Frontal cortex (tissue), 4 donors: ENCODE measurements at places on chromosomes 7 and 10. TPM values are rescaled to one million over a fixed set of nuclear protein-coding genes. Genes with fewer than 3 reads are reported as not detected.
A peak's percentile ranks its signal among the peaks of the same experiment; 100 is the strongest.

DNA sequence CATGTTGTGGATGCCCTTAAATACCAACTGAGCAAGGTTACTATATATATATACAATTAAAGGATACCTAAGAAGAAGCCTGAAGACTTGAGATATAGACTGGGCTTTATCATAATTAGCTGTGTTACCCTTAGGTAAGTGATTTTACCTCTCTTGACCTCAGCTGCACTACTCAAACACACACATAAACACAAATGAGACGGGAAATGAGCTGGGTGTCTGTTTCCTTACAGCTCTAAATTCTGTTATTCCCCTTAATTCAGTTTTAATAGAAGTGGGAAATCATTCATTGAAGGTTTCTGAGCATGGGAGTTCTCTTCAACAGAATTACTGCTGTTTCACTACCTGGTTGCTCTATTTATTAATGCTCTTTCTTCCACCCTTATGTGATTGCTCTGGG is 60.7 kb downstream of the GBF1 start:
- DNase-seq: no peak

GRCh38 chr7:21884496-21884895 is 61.2 kb downstream of the CDCA7L start:
- DNase-seq: no peak

GRCh38 chr10:95360122-95360714 is 69.4 kb upstream of the PDLIM1 start:
- DNase-seq: no peak

DNA sequence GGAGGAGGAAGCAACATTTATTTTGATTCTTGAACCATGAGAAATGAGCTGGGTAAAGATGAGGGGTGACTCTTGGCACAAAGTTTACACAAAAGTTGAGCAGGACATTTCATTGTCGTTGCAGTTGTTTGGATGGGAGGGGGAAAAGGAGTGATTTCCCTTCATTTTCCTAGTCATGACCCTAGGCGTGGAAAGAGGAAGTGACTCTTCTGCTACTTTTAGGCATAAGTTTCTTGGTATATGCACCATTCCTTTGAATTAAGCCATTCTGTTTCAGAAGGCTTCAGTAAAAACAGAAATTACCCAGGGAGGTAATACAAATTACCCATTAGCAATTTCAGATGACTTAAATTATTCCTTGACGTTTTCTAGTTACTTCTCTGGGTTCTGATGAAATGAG is 113.9 kb upstream of the FAM171A1 start:
- DNase-seq: no peak

GRCh38 chr10:9898633-9899395 is 1118.9 kb upstream of the CELF2 start:
- DNase-seq: no peak

- DNase-seq: no peak
Observed at GRCh38 chr10:76122056-76122455, 690.6 kb downstream of the LRMDA start.

DNA sequence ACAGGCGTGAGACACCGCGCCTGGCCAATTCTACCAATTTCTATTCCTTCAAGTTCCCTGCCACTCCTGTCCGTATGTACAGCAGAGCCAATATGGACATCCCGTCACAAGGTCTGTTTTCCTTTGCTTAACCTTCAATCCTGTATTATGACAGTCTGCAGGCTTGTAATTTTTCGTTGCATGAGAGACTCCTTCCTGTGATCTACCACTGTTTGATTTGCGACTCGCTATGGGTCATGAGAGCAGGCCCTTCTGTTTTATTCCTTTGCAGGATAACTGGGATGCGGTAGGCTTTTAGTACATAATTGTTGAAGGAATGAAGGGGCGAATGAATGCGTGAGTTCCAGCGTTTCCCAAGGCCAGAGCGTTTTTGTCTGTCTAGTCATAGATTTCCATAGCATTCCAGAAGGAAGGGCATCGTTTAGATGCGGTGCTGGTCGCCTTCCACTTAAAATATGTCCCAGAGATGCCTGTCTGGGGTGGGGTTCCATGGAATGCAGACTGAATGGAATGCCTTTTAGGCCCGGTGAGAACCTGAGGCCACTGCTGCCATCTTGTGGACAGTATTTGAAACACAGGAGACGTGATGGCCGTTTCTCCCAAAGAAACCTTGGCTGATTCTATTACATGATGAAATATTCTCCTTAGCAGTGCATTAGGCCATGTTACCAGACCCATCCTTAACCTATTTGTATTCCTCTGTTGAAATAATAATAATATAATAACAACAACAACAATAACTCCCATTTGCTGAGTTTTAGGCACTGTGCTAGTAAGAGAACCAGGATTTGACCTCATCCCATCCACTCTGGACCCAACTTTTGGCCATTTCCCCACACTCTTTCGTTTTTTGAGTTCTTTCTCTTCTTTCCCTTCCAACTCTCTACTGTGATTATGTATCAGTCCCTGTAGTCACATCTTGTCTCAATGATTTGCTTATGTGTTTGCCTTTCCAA is 193.2 kb downstream of the MYOF start:
- peak; percentile 76 for DNase-seq

DNA sequence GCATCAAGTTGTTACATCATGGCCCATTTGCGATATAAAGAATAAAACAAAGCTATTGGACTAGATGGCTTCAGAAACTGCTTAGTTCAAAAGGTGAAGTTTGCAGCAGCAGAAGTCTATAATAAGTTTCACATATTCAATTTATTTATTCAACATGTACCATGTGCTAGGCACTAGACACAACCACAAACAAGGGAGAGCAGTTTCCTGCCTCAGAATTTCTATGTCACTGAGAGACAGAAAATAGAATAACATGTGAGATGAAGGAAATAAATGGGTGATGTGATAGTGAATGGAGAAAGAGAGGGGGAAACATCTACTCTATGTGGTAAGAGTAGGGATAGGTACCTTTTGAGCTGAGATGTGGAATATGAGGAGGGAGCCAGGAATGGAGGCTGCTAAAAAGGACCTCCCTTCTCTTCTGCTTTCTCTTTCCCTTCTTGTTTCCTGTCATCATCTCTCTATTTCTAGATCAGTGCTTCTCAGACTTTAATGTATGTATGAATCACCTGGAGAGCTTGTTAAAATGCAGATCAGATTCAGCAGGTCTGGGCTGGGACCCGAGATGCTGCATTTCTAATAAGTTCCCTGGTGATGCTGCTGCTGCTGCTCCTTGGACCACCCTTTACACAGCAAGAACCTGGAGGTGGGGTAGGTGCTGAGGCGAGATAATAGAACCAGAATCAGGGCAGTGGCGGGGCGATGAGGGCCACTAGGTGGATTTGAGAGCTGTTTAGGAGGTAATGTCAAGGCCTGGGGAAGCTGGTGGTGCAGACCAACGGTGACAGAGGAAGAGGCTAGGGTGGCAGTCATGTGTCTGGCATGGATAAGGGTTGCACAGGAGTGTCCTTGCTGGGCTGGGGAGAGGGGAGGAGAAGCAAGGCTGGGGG is 13.7 kb upstream of the INMT start:
- no peak for DNase-seq

DNA sequence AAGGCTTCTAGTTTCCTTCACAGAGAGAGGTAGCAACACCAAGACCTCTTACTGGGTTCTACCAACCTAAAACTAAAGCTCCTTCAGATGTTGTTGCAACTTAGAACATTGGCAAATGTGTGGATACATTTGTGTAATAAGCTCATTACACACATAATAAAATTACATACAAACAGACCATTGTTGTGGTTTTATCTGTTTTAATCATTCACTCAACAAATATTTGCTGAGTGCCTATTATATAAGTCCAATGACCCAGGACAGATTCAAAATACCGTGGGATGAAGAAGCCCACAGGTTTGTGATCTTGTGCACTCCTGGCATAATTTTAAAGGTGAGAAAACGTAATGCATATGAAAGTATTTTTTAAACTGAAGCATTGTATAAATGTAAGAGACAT is 160.4 kb upstream of the NPVF start:
- DNase-seq: no peak

- DNase-seq: no peak
Observed at GRCh38 chr10:90588222-90588621, 269.6 kb downstream of the HTR7 start.

DNA sequence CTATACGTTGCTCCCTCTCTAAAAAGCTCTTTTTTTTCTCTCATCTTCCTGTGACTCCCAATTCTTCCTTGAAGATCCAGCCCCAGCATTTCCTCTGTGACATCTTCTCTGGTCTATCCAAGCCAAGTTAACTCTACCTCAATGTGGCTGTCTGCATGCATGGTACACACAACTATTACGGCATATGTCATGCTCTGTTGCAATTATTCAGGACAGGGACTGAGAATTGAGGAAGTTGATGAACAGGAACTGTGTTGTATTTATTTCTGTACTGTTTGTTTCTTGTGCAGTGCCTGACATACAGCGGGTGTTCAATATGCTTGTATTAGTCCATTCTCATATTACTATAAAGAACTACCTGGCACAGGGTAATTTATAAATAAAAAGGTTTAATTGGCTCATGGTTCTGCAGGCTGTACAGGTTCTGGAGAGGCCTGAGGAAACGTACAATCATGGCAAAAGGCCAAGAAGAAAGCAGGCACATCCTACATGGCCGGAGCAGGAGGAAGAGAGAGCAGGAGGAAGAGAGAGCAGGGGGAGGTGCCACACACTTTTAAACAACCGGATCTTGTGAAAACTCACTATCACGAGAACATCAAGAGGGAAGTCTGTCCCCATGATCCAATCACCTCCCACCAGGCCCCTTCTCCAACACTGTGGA is 6.3 kb downstream of the TRPV5 start:
- no peak for DNase-seq

- DNase-seq: no peak
Observed at GRCh38 chr10:129033340-129033739, 433.7 kb upstream of the MGMT start.

DNA sequence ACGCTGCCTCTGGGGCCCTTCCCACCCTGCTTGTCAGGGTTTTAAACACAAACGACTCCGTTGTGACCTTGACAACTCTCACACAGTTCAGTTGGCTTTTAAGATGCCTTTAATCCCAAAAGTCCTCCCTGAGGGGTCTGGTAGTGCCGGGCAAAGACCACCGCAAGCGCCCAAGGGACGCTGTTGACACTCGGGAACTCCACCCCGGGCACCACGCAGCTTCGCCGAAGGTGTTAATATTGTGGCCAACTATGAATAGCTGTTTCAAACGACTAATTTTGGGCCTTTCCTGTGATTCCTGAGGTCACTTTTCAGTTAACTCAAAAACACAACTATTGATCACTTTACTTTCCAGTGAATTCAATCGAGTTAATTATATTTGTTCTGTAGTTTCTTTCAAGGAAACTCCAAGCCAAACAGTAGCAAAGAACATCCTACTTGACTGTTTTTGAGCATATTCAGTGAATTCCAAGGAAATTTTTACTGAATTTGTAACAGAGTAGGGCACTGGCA is 958 bp upstream of the ESYT2 start:
- DNase-seq: no peak

GRCh38 chr7:70787771-70788170 is 344.2 kb upstream of the GALNT17 start:
- DNase-seq: no peak

DNA sequence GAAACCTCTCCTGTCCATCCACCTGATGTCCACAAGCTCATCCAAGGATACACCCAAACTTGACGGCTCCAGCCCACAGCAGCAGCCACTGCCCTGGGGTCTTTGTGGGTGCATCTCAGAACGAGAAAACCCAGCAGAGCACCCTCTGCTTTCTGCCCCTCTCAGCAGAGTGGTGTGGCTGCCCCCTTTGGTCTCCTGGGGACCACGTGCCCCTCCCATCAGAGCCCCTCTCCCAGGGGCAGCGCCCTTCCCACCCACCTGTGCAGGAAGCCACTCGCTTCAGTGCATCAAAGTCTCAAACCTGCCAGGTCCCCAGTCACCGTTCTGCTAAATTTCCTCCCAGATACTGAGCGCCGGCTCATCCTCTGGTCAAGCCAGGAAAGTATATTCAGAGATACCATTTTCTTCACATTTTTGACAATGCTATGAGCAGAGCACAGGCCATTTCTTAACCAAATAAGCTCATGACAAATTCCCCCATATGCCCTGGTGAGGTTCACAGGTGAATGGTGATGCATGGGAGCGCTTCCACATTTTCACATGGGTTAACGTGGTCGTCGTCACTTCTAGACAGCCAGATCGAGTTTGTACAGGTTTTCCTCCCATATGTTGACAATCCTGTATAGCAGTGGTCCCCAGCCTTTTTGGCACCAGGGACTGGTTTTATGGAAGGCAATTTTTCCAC is 32.4 kb downstream of the CAMK2B start:
- DNase-seq: no peak

- no peak for DNase-seq
Observed at GRCh38 chr7:3431306-3431705, 130.3 kb downstream of the SDK1 start.

- DNase-seq: no peak
Observed at GRCh38 chr10:100334762-100335161, 4.7 kb upstream of the PKD2L1 start.

DNA sequence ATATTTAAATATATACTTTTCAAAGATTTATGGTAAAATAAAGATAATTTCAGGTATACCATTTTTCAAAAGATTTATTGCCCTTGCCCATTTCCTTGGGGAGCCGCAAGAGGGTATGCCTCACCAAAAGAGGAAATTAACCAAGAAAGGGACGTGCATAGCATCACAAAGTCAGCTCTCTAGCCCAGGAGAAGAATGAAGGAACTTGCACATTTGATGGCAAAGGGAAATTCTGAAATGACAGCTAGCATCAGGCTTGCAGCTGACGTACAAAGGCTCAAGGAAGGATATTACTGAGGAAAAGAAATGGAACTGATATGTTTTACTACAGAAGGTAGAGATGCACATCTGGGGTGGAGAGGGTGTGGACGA is 93.6 kb upstream of the RSU1 start:
- no peak for DNase-seq

- no peak for DNase-seq
Observed at GRCh38 chr10:44056206-44056605, 328.7 kb downstream of the CXCL12 start.

- DNase-seq: no peak
Observed at GRCh38 chr10:100739517-100740368, 5.6 kb upstream of the PAX2 start.

GRCh38 chr10:62746951-62747729 is 57.4 kb upstream of the ADO start:
- no peak for DNase-seq

- DNase-seq: no peak
Observed at GRCh38 chr10:72332423-72333111, 22.2 kb downstream of the DNAJB12 start.

- DNase-seq: no peak
Observed at GRCh38 chr10:11037991-11038390, 20.3 kb downstream of the CELF2 start.

DNA sequence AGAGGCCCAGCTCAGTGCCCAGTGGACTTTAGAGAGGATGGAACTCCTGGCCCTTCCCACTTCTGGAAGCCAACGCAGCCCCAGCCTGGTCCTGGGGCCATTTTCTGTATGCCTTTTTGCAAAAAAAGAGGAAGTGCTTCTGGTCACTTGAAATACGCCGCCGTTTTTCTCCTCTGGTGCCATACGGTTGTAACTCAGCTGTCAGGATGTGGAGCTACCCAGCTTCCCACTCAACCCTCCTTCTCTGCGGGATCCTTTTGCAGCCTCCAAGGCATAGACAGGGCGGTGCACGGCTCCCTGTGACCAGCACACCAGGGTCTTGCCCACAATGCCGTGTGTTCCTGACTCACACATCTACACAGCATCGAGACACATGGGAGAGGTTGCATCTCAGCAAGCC is 369.6 kb downstream of the TCERG1L start:
- no peak for DNase-seq

- no peak for DNase-seq
Observed at GRCh38 chr10:25130906-25131305, 43.9 kb upstream of the GPR158 start.

The WNT8B gene
- total RNA-seq: not detected

The OR6V1 gene
- not detected for total RNA-seq

The IFIT1B gene
- 0.41 TPM for total RNA-seq

The CNPY1 gene
- under 0.01 TPM for total RNA-seq

The SORCS1 gene
- total RNA-seq: 16.7 TPM

The FAM131B gene
- 73.8 TPM for total RNA-seq

The PNLIPRP2 gene
- total RNA-seq: not detected
